ENCODE measurements at places on chromosomes 13 and 19. TPM values are rescaled to one million over a fixed set of nuclear protein-coding genes. Genes with fewer than 3 reads are reported as not detected.

- DNase-seq = no peak
Measured at GRCh38 chr19:13150931-13151604, 857 bp downstream of the IER2 start.

PRR19 gene
- 7.2 TPM for total RNA-seq

DNA sequence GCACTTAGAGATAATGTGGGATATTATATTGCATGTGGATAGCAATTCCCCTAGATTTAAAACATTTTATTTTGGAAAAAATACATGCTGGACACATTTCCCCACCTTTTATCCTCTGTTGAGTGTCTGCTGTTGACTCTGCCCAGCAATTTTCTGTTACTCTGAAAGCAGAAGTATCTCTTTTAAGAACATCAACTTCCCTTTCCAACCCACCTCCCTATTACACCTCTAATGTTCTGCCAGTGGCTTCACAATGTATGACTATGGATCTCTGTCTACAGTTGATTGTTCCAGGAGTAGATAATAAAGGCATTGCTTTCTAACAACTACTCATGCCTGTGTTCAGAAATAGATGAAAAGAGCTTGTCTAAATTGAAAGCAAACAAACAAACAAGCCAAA is 754.8 kb upstream of the SLITRK6 start:
- DNase-seq = no peak

DNA sequence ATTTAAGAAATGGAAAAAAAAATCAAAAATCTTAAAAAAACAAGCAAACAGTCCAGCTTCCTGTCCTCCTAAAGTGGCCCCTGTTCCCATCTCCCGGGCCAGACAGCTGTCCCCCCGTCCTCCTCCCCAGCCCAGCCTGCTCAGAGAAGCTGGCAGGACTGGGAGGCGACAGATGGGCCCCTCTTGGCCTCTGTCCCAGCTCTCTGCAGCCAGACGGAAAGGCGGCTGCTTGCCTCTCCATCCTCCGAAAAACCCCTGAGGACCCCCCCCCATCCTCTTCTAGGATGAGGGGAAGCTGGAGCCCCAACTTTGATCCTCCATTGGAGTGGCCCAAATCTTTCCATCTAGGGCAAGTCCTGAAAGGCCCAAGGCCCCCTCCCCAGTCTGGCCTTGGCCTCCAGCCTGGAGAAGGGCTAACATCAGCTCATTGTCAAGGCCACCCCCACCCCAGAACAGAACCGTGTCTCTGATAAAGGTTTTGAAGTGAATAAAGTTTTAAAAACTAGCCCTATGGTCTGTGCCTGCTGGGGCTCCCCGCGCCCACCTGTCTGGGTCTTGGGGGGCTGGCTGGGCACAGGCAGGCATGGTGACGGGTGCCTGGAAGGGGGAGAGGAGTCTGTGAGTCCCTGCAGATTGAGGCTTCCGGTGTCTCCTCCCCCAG is 3.8 kb downstream of the GADD45GIP1 start:
- DNase-seq = no peak

GRCh38 chr13:70027551-70027950 is 80.1 kb upstream of the ATXN8OS start:
- no peak for DNase-seq

DNA sequence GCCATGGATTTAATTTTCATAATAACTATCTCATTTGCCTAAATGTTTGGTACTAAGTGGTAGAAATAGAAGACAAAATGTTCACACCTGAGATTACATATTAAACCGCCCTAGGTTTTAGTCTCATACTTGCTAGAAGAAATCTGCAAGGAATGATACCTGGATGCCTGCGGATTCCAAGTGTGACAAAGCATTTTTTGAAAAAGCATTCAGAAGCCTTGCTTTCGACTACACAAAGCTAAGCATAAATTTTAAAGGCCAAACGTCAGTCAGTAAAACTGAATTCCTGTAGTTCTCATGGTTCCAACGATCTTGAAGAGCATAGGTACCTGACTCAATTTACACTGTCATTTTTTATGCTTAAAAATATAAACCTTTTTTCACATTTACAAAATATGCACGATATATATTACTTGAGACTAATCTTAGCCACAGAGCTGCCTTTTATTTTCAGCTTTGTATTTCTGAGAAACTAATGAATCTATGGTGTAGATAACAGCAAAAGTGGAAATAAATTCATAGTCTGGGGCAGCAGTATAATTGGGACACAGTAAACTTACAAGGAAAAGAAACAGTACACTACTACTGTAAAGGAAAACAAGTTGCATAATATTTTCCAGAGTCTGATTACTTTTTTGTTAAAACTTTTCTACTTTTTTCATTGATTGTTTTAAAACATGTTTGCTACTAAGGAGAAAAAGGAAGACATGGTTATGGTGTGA is 1.2 kb upstream of the LRRC63 start:
- no peak for DNase-seq

GRCh38 chr19:15098460-15098859 is 8.7 kb upstream of the SYDE1 start:
- no peak for DNase-seq

GRCh38 chr19:48670699-48671445 is 1.9 kb downstream of the NTN5 start:
- DNase-seq = no peak

- no peak for DNase-seq
Measured at GRCh38 chr13:35889560-35889959, 241.6 kb downstream of the DCLK1 start.

DNA sequence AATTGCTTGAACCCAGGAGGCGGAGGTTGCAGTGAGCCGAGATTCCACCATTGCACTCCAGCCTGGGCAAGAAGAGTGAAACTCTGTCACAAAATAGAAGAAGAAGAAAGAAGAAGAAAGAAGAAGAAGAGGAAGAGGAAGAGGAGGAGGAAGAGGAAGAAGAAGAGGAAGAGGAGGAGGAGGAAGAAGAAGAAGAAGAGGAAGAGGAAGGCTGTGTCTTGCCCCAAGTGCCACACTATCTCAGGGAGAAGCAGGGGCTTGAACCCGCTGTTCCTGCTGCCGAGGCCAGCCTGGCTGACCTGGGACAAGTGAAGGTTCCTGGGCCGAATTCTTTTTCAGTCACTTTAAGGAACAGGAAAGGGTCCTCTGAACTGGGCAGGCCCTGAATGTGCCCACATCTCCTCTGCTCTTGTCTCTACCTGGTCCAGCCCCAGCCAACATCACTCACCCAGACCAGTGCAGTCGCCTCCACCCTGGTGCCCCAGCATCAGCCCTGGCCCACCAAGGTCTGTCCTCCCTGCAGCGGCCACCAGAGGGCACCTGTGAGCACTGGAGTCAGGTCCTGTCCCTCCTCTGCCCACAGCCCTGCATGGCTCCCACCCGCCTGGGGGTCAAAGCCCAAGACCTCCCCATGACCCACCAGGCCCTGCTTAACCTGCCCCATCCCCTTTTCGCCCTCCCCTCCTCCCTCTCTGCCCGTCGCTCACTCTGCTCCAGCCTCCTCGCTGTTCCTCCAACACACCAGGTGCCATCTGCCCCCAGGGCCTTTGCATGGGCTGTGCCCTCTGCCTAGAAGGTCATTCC is 20.0 kb downstream of the TICAM1 start:
- no peak for DNase-seq

VAV1 gene
- total RNA-seq = 0.22 TPM

- DNase-seq = peak; percentile 73
Measured at GRCh38 chr19:18433015-18433691, 4.8 kb downstream of the ISYNA1 start.

DNA sequence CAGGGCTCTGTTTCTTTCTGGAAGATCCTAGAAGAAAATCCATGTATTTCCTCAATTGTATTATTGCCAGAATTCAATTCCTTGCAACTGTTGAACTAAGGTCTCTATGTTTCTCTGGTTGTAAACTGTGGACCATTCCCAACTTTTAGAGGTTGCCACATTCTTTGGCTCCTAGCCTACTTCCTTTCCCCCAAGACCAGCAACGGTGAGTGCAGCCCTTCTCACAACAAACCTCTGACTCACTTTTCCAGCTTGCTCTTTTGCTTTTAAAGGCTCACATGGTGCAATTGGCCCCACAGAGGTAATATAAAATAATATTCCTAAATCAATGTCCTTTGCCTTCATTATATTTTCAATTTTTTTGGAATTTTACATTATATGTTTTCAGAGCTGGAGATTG is 371.3 kb downstream of the SLITRK5 start:
- DNase-seq = no peak

- DNase-seq = no peak
Measured at GRCh38 chr13:36344173-36344572, 2.0 kb downstream of the SPART start.

PSPN gene
- total RNA-seq = 2.1 TPM

DNA sequence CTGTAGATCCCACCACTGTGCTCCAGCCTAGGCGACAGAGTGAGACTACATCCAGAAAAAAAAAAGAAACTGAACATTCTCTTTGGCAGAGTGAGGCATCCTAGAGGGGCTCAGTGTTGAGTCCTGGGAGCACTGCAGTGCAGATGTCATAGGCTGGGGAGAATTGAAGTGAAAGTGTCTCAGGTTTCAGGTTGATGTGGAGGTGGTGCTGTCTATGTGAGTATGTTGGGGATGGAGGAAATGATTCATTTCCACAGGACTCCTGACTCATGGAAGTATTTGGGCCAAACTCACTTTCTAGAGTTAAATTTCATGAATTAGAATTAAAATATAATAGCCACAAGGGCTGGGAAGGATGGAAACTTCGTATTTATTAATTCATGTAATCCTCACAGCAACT is 134.4 kb upstream of the TSC22D1 start:
- DNase-seq = no peak

DNA sequence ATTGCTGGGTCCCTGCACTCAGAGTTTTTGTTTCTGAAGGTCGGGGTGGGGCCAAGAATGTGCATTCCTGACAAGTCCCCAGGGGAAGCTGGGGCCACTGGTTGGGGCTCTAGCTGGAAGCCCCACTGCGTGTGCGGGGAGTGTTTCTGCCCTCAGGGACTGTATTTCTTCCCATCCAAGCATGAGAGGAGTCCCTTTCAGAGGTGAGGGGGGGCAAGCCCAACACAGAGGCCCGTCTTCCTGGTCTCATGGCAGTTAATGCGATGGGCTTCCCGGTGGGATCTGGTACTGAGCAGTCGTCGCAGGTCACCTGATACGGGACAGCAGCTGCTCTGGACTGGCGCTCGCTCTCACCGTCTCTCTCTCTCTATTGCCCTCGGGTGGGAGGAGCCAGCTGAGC is 50.4 kb downstream of the GPR12 start:
- DNase-seq = no peak

ZNF560 gene
- not detected for total RNA-seq

GGACT gene
- total RNA-seq = 1.5 TPM

GRCh38 chr13:22736084-22736767 is 444.6 kb upstream of the SGCG start:
- DNase-seq = no peak

TECR gene
- 179 TPM for total RNA-seq

DNA sequence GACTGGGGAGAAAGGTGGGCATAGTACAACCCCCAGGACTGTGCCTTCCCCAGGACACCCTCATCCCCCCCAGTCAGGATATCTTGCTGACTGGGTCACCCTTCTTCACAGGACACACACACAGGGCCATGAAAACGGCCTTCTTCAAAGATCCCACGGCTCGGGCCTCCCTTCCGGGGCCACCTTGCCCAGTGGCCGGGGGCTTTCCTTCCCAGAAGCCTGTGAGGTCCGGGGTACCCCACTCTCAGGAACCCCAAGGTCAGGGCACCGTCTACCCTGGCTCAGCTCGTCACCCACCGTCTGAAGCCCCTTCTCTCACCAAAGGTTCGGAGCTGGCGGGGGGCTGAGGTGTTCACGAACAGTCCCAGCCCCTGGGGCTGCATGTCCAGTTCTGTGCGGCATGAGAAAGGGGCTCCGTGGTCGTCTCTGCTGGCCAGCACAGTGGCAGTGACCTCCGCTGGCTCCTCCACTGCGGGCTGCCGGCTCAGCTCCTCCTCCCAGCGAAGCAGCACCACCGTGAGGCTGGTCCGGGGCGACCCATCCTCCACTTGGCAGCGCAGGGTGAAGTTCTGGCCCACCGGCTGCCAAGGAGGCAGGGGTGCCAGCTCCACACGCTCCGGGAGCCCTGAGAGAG is 2.1 kb upstream of the RAVER1 start:
- peak; percentile 61 for DNase-seq

ZNF492 gene
- not detected for total RNA-seq

GRCh38 chr13:96650301-96650886 is 343.9 kb downstream of the OXGR1 start:
- DNase-seq = no peak

DNA sequence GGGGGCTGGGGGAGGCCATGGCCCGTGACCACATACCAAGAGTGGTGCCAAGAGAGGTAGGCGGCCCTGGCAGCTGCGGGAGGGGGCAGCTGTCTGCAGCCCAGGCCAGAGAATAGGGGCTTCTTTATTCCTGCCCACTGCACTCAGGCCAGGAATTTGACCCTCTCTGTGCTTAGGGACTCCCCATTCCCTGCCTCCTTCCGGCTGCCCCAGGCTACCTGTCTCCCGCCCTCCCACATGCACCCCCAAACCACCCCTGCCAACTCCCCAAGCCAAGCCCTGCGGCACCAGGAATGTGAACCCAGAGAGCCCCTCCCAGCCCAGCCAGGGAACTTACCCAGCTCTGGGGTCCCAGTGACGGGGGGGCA is 687 bp downstream of the PLEKHA4 start:
- no peak for DNase-seq

TNNT1 gene
- total RNA-seq = 115 TPM

GRCh38 chr13:47594833-47595232 is 406.2 kb downstream of the SUCLA2 start:
- peak; percentile 2 for DNase-seq

DNA sequence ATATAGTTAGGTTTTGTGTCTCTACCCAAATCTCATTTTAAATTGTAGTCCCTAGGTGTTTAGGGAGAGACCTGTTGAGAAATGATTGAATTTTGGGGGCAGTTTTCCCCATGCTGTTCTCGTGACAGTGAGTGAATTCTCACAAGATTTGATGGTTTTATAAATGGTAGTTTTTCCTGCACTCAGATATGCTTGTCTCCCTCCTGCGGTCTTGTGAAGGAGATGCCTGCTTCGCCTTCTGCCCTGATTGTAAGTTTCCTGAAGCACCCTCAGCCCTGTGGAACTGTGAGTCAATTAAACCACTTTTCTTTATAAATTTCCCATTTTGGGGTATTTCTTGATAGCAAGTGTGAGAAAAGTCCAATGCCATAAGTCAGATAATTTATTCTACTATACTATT is 1977.5 kb upstream of the PCDH20 start:
- no peak for DNase-seq

GRCh38 chr13:28010046-28010445 is 21.6 kb upstream of the URAD start:
- DNase-seq = no peak

RHPN2 gene
- total RNA-seq = 36.2 TPM

Data from H1 (cell line).